ENCODE measurements at places on chromosomes 6 and 20. TPM values are rescaled to one million over a fixed set of nuclear protein-coding genes. Genes with fewer than 3 reads are reported as not detected.

DNA sequence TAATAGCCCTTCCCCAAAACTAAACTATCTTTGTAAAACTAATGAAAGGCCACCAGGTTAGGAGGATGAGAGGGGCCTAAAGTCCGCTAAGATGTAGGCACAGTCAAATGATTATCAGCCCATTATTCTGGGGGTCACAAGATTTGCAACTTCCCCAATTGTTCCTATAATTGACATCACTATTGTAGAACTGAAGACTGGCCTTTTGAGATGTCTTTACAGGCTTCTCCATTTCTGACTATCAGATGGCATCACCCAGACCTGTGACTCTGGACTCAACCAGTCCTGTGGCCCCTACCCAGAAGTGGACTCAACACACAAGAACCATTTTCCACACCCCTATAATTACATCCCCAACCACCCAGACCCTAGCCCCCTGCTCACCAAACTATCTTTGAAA is 61.5 kb upstream of the MAP7 start:
- no peak for DNase-seq

DNA sequence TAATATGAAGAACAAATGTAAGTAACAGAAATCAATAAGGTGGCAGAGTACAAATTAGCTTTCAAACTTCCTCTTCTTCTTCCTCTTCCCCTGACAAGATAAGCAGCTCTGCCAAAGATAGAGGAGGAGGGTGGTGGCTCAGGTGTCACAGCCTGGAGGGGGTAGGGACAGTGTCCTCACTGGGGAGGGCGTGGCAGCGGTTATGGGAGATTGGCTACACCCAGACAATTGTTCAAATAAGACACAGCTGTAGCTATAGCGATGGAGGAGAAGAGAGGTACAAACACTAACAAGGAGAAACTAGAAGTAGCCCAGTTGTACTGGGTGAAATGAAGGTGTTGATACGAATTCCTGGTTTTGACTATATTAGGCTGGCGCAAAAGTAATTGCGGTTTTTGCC is 198.5 kb downstream of the TBXT start:
- no peak for DNase-seq

Gene ECT2L
- polyA plus RNA-seq: not detected

DNA sequence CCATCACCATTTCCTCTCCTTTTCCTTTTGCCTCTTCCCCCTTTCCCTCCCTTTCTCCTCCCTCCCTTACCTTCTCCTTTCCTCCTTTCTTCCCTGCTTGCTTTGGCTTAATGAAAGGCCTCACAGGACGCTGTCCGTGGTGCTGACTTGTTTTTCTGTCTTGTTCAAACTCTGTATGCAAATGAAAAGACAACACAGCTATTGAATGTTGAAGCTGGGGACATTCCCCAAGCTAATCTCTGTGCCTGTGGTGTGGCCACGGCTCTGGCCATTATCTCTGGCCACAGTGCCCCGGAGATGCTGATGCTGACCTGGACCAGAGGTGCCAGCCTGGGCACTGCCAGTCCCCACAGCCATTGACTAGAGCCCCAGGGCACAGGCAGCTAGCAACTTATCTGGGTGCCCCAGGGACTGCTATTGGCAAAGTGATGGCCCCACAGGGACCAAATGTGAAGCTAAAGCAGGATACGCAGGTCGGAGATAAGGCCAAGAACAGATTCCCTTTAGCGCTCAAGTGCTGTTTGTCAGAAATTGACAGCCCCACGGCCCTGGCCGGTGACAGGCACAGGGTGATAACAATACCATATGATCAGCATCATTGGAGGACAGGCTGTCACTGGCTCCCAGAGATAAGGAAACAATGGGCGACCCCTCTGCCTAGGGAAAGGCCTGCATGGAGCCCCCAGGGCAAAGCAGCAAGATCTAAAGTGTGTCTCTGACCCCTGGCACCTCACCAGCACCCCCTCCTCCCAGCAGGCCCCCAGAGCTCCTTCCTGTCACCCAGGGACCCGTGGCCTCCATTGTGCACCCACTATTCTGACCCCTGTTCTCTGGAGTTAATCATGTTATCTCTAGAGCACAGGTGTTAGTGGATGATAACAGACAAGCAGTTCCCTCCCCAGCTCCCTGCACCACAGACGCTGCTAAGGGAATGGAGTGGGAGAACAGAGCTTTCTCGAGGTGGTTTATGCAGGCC is 31.6 kb upstream of the SLC32A1 start:
- DNase-seq: peak; percentile 62

Gene WFDC12
- polyA plus RNA-seq: not detected

Gene CCDC167
- 84.8 TPM for polyA plus RNA-seq

- peak; percentile 56 for DNase-seq
Observed at GRCh38 chr6:155143578-155144106, 120.2 kb upstream of the CLDN20 start.

GRCh38 chr6:3484192-3484591 is 27.3 kb upstream of the SLC22A23 start:
- DNase-seq: no peak

Gene MKKS
- polyA plus RNA-seq: 7.2 TPM

- DNase-seq: peak; percentile 4
Observed at GRCh38 chr6:150541576-150541975, 58.1 kb upstream of the PLEKHG1 start.

DNA sequence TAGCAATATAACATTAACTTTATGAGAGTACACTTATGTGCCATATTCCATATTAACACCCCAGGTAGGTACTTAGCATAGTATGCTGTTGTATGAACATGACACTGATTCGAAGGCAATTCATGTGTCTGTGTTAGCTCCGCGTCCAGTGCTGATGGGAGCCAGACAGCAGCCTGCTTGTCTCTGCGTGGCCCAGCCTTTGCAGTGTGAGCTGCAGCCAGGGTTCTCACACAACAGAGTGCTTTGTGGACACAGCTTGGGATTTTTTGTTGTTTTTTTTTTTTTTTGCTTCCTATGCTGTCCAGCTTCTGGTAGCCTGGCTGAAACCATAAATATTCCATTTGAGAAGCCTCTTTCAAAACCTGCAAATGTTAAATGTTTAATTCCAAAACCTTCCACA is 350.9 kb downstream of the SMOC2 start:
- no peak for DNase-seq

Gene LIME1
- polyA plus RNA-seq: 10.7 TPM

DNA sequence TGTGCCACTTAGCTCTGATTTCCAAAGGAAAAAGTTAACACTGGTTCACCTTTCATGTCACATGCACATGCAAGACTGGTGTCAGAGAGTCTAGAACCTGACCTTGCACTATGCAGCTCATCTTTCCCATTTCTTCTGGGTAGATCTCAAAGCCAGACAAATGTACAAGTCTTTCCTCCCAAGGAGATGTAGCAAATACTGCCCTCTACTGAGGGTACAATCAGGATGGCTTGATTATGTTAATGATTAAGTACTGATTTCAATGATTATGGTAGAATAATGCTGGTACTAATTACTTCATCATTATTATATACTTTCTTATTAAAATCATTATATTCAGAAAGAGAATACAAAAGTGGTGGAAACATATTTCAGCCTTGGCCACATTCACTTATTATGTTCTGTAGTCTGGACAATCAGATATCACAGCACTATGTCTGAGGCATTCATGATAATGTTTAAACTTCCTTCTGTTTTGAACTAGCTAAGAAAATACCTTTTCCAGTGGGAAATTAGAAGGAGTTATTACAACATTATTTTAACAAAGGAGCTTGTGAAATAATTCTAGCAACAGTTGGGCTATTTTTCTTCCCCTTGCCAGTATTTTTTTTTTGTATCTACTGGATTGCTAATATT is 68.5 kb upstream of the FOXO3 start:
- peak; percentile 77 for DNase-seq

- no peak for DNase-seq
Observed at GRCh38 chr6:39266782-39267355, 37.6 kb upstream of the KCNK5 start.

Gene SPATS1
- not detected for polyA plus RNA-seq

Gene RCAN2
- 0.07 TPM for polyA plus RNA-seq
